Esophagus squamous epithelium (tissue), 5 donors: ENCODE measurements at places on chromosomes 11 and 22.

DNA sequence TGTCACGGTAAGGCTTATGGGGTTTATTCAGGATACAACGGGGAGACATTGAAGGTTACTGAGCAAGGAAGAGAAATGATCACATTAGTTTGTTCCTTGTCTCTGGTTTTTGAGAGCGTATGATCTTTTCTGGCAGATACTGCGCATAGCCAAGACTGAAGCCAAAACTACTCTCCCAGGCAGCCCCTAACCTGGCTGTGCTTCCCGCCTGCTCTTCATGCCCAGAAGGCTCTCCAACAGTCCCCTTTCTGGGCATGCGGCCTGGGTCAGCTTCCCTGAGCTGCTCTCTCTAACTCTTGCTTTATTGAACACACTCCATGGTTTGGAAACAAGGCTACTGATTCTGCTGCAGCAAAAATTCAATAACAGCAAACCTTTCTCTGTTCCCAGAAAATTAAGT is 306.6 kb downstream of the BUD13 start:
- DNase-seq: no peak

GRCh38 chr11:121681550-121682268 is 228.9 kb upstream of the SORL1-AS1 start:
- no peak for DNase-seq

- DNase-seq: no peak
These were observed 2.1 kb downstream of the CHRNA10 start for GRCh38 chr11:3669128-3669527.

DNA sequence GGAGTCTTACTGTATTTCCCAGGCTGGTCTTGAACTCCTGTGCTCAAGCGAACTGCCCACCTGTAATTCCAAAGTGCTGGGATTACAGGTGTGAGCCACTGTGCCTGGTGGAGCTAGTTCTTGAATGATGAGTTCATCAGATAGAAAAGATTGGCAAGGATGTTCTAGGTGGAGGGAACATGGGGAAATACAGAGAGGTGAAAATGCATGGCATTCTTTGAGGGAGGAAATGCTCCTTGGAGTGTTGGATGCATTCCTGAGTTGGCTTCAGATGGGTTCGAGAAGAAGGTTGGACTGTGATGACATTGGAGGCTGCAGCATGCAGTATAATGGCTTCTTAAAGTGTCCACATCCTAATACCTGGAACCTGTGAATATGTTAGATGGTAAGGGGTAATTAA is 4.4 kb downstream of the DDX10 start:
- DNase-seq: no peak

GRCh38 chr11:74004759-74005615 is 3.9 kb downstream of the UCP3 start:
- DNase-seq: no peak

DNA sequence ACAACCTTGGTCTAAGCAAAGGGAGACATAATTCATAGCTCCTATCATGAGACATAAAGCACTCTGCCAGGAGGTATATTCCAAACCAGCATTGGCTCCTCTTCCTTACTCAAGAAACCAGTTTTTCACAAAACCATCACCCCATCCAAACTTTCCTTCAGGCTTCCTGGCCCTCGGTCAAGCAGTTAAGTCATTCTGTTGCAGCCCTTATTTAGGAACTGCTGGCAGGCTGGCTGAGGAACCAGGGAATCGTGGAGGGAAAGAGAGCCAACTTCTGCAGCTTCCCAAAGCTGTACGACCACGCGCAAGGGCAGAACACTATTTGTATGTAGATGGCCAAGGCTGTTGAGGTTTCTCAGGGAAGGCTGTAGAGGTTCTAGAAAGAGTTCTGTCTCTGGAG is 680 bp downstream of the IFT46 start:
- no peak for DNase-seq

GRCh38 chr11:66221726-66222236 is 46.7 kb upstream of the RAB1B start:
- no peak for DNase-seq

GRCh38 chr11:104967534-104968354 is 630 bp downstream of the CASP4 start:
- no peak for DNase-seq

DNA sequence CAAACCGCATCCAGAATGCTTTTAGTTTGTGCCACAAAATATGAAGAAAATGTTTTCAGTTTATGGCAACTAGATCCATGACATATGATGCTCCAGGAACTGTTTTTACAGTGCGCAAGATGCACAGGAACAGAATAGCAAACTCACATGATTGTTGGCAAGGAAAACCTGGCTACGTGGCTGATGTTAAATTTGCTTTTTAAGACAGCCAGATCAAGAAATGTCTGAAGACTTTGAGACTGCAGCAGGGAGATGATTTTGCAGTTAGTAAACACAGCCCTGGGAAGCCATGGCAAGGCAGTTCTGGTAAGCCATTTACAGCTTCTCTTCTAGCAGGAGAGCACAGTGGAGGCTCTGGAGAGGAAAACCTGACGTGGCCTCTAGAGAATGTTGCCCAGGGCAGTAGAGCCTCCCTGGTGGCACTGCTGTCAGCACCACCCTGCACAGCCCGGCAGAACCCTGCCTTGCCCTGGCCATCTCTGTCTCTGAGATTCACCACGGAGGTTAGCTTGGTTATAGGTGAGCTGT is 69.8 kb upstream of the TNRC6B start:
- DNase-seq: no peak

GRCh38 chr11:57476757-57477506 is 16.6 kb downstream of the RTN4RL2 start:
- no peak for DNase-seq
